8988T (cell line): ENCODE measurements at places on chromosomes 6 and 20.
A peak's percentile ranks its signal among the peaks of the same experiment; 100 is the strongest.

DNA sequence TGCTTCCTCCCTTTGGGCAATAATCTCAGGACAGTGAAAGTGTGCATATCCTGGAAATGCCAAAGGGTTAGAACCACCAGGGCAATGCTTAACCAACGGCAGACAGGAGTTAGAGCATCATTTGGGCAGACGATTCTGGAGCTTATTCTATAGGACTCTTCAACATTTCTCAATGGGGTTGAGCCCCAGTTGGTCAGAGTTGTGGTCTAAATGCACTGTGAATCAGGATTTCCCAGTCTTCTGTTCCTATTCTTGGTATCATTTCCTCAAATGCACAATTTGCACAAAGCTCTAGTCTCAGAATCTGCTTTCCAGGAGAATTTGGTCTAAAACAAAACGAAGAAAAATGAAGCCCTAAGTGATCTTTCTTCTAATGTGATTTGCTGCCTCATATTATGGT, 389.6 kb upstream of the JAG1 start:
- no peak for DNase-seq

GRCh38 chr20:61970357-61970756, 95.3 kb downstream of the TAF4 start:
- DNase-seq = no peak

DNA sequence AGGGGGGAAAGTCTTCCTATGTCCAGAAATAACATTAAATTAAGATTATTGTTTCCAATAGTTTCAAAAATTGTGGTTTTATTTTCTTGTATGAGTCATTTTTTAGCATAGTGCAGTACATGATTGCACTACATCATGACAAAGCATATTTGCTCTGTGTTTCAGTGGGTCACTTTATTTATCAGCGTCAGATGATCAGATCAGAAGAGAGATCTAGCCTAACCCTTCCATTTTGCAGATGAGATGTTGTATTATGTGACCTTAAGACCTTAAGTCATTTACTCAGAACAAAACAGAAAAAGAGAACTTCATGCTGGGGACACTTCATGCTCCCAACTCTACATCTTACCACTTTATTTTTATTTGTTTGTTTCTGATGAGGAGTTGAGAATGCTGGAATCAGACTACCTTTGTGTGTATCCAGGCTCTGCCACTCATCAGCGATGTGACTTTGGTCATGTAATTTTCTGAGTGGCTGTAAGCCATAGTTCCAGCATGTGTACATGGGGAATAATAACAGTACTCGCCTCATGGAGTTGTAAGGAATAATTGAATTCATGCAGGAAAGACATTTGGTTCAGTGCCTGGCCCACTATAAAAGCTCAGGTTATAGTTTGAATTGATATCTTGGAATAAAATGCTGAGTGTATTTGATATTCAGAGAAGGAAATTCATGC, 13.5 kb downstream of the EYA4 start:
- DNase-seq = no peak

GRCh38 chr6:72967329-72967728, 258.0 kb downstream of the KHDC1L start:
- DNase-seq = no peak

DNA sequence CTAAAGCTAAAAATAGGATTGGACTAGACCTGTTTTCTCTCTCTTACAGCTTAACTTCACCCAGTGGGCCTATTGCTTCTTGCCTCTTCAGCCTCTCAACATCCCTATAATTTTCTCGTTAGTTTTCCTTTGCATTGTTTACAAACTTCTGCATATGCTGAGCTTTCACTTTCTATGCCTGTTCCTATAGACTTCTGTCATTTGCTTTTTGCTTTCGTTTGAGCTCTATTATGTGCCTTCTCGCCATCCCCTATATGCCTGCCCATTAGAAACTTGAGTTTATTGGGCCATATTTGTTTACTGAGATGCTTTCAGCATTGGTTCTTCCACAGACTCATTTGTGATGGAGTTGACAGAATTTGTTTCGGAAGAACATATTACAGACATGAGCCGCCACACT, 40.9 kb downstream of the NCOA7 start:
- DNase-seq = no peak

DNA sequence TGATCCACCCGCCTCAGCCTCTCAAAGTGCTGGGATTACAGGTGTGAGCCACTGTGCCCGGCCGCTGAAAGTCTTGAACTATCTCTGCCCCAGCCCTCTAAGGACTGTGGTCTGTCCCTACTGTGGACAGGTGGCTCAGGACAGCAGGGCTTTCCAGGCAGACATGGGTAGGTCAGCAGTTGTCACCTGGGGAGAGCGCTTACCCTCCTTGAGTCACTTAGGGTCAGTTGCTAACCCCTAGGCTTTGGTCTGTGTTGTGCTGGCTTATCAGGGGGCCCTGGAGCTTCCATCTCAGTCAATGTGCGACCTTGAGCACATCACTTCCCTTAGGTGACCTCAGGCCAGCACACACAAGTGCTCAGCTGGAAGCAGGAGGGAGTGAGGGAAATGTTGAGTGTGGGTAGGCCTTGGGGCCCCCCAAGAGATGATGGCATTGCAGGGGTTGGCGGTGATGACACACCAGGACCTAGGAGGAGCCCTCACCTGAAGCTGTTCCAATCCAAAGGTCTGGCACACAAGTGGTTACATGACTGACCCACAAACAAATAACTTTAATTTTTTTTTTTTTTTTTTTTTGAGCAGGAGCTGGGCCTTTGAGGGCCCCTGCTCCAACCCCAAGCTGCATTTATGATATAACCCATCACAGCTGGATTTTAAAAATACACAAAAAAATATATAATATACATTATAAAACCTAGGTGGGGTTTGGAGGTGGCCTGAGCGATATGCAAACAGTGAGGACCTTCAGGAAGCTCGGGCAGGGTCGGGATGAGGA, 5.1 kb downstream of the RPL10A start:
- no peak for DNase-seq

GRCh38 chr6:81906709-81907204, 154.3 kb upstream of the TENT5A start:
- DNase-seq = no peak

DNA sequence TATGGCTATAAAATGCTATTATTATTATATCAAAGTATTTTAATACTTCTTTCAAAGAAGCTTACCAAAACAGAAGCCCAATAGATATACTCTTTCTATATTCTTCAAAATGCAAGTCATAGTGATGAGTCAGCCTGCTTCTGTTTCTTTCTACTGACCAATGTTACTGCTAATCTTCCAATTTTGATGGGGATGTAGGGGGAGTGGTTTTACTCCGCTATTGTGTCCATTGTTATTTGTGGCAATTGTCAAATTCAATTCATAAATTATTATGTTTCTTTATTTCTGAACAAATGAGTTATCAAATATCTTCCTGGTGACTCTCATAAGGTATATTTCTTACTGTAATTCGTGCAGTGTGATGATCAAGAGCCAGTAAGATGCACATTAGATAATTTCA, 221.5 kb upstream of the DEFB112 start:
- DNase-seq = no peak

- DNase-seq = no peak
Measured at GRCh38 chr6:119327810-119328209, 21.8 kb downstream of the MAN1A1 start.

DNA sequence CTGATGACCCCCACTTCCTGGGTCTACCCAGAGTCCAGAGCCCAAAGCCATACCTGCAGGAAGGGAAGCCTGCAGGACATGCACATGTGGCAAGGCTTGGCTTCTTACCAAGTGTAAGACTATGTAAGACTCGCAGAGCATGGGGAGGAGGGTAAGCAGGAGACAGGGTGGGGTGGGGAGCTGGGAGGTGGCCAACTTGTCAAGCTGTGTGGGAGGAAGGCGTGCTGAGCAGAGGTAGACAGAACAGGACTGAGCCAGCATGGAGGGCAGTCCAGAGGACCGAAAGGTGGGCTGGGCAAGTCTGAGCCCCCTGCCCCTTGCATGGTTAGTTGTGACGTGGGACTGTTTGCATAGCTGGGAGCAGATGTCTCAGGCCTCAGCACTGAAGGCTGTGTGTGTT, 53.4 kb upstream of the RNF24 start:
- no peak for DNase-seq

DNA sequence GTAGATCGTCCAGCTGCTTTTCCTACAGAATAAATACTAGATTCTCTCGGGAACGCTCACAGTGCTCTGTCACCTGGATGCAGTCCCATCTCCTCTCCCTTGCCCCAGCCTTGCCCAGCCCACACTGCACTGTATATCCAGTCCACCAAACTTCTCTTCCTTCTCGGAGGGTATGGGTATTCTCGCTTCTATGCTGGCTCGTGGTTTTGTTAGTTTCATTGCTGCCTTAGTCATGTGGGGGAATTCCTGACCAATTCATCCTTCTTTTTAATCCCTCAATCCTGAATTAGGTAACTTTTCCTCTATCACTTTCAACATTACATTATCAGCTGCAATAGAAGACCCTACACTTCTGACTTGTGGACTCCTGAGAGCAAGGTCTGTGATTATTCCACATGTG, 252.4 kb downstream of the GMDS start:
- DNase-seq = no peak

- no peak for DNase-seq
Measured at GRCh38 chr20:11700831-11701230, 216.9 kb upstream of the BTBD3 start.

GRCh38 chr20:53939572-53940359, 130.6 kb downstream of the BCAS1 start:
- DNase-seq = peak; percentile 54

DNA sequence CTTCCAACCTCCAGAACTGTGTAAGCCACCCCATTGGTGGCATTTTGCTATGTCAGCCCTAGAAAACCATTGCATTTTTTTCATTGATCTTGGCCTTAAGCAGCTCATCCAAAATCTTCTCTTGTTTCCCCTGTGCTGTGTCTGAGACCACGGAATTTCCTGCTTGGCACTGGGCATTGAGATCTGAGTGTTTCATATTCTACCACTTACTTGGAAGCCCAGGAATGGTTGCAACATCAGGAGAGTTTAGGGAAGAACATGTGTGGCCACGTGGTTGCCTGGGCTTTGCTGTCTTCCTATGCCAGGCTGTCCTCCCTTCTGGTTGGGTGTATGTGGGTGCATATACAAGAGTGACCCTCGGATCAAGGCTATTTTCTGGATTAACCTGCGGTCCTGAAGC, 139.3 kb upstream of the PMEPA1 start:
- DNase-seq = no peak

DNA sequence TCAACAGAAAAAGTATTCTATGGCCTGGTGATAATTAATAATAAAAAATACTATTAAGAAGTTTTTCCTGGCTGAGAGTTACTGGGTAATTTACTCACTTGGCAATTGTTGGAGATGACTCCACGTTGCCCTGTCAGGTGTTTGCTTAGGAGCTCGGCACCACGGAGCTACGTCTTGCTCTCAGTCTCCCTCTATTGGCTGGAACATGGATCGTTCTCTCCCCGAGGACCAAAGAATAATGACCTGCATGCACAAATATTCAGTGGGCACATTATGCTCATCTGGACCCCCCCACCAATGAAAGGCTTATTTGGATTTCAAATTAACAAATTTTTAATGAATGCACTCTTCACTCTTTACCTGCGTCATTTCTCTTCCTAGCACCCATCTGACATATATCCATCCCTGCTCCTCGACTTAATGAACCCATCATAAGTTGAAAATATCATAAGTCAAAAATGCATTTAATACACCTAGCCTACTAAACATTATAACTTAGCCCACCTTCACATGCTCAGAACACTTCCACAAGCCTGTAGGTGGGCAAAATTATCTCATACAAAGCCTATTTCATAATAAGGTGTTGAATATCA, 71.0 kb upstream of the CD83 start:
- DNase-seq = peak; percentile 49

GRCh38 chr6:114342086-114342825, 567 bp downstream of the HS3ST5 start:
- DNase-seq = peak; percentile 20

GRCh38 chr6:113347436-113347835, 509.7 kb upstream of the MARCKS start:
- no peak for DNase-seq

- DNase-seq = no peak
Measured at GRCh38 chr20:38674092-38674764, 50.1 kb upstream of the SLC32A1 start.

DNA sequence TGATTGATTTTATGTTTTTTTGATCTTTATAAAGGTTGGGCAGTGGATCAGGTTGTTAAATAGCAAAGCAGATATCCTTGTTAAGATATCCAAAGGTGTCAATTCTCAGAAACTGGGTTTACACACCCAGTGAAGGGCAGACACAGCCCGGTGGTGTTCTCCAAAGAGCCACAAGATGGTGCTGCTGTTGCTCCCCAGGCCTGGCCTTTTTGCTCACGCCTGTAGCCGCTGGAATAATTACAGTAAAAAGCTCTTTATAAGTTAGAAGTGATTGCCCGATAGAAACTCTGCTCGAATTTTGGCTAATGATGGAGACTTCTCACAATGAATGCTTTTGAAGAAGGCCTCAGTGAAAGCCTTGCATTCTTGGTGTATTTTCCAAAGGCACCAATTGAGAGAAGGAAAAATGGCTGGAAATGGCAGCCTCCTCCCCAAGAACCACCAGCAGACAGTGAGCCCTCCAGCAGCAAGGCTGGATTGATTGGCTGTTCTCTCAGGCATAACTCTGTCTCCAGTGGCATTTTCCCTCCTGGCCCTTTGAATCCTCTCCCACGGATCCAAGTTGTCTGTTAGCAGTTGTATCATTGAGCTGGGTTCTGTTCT, 120.5 kb upstream of the CHD6 start:
- DNase-seq = no peak

GRCh38 chr6:16602035-16602434, 159.2 kb downstream of the ATXN1 start:
- DNase-seq = no peak

DNA sequence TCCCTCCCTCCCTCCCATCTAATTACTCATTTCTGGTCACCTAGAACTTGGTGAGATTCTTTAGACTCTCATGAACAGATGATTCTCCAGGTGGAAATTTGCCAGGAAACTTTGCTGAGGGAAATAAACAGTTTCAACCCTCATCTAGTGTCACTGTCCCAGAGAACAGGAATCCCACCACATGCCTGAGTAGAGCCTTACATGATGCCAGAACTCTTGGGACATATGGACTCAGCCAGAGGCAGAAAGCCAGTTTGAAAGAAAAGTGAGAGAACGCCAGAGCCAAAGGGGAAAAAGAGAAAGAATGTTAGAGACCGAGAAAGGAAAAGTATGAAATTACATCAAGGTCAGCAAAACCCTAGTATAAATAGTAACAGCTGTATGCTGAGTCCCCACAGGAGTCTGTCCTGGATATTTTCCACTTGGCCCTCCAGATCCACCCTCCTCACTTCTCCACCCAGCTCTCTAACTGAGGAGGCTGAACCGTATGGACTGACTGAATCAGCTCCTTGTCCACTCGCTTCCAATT, 127.5 kb upstream of the COL21A1 start:
- DNase-seq = no peak
